ENCODE measurements at places on chromosomes 11 and 22.

GRCh38 chr22:18994701-18995326 is 58.7 kb upstream of the PRODH start:
- DNase-seq, result no peak
- peaks cover 56% of the 10 kb centered on the region for H3K27me3 ChIP-seq
- no peak overlapping the region for H3K27ac ChIP-seq
- peaks cover 2% of the 10 kb centered on the region for H3K36me3 ChIP-seq
- no peak overlapping the region for H3K4me3 ChIP-seq

DNA sequence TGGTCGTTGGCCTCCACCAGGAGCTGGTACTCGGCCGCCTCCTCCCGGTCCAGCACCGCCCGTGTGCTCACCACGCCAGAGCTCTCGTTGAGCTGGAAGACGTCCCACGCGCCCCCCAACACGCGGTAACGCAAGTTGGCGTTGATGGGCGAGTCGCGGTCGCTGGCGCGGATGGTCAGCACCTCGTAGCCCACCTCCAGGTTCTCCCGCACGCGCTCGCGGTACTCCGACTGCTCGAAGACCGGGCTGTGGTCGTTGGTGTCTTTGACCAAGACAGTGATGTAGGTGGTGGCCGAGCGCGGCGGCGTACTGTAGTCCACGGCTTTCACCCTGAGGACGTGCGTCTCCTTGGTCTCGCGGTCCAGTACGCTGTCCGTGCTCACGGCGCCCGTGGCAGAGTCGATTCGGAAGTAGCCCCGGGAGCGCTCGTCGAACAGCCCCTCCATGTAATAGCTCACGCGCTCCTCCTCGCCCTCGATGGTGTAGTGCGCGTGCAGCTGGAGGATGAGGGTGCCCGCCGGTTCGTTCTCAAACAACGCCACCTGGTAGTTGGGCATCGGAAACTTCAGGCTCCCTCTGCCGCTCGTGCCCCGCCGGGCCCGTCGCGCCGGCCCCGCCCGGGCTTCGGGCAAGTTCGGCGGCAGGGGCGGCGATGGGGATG is 1.4 kb downstream of the CELSR1 start:
- H3K27ac ChIP-seq, result no peak overlapping the region
- no peak for DNase-seq
- H3K4me1 ChIP-seq, result peaks cover 13% of the 10 kb centered on the region

DNA sequence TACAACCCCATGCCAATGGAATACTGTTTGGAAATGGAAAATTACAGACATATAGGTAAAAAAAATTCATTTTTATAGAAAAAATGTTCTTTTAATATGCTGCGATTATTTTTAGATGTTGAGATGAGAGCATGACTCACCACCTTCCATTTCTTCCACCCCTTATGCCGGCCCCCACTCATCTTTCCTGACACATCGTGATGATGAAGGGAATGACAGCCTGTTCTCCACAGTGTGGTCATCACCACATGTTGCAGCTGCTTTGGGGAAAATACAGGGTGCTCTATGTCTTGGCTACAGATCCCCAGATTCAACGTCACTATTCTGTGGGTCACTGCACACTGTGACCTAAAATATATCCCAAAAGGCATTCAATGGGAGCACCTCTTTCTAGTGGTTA is 916.2 kb downstream of the METTL15 start:
- no peak overlapping the region for H3K27ac ChIP-seq
- no peak overlapping the region for H3K4me3 ChIP-seq
- DNase-seq, result no peak
- H3K27me3 ChIP-seq, result no peaks in the 10 kb centered on the region

DNA sequence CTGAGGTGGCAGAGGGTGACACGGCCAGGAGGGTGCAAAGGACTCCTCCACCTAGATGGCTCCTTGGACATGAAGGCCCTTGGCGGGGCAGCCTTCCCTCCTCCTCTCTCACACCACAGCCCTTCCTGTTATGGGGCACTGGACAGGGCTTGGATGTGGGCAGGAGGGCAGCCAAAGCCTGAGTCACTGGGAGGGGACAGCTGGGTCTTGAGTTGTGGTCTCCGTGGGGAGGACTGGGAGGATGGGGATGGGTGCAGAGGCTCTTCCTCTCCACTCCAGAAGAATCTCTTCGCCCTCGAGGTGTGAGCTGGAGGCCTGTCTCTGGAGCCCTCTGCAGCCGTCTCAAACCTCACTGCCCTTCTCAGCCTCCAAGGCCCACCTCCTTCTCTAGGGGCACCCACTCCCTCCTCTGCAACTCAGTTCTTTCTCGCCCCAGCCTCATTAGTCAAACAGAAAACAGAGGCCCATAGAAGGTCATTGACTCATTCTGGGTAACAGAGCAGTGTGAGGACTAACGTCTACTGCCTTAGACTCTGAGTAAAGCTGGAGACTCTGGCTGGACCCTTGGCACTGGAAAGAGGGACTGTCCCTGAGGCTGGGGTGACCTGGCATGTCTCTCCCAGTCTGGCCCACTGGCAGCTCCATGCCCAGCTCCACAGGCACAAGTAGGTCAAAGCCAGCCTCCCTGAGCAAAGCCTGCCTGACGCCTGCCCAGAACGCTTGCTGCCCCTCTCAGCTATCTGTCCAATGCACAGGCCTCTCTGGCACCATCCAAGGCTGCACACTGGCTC is 47.5 kb upstream of the CDON start:
- H3K36me3 ChIP-seq, result peaks cover 2% of the 10 kb centered on the region
- DNase-seq, result no peak
- no peak overlapping the region for H3K27ac ChIP-seq
- H3K4me1 ChIP-seq, result no peaks in the 10 kb centered on the region
- H3K27me3 ChIP-seq, result peaks cover 21% of the 10 kb centered on the region

GRCh38 chr22:28440592-28441390 is 238.8 kb downstream of the TTC28 start:
- H3K27ac ChIP-seq, result no peak overlapping the region
- H3K4me1 ChIP-seq, result no peaks in the 10 kb centered on the region
- DNase-seq, result no peak
